ENCODE measurements at places on chromosomes 13 and 19. TPM values are rescaled to one million over a fixed set of nuclear protein-coding genes. Genes with fewer than 3 reads are reported as not detected.

DNA sequence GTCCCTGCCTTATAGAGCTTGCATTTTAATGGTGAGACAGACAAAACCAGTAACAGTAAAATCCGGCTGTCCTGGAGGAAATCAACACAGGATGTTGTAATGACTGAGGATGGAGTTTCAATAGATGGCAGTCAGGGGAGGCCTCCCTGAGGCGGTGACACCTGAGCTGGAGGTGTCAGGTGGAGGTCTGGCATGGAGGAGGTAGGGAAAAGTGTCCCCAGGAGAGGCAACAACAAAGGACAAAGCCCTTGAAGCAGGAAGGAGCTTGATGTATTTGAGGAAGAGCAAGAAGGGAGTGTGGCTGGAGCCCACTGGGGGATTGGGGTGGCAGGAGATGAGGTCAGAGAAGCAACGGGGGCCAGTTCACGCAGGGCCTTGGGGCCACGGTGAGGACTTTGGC, 7.8 kb downstream of the GRIN2D start:
- no peak for DNase-seq

- no peak for DNase-seq
Observed at GRCh38 chr13:65697843-65698242, 1532.3 kb downstream of the PCDH9 start.

- no peak for DNase-seq
Observed at GRCh38 chr19:1533510-1534150, 9.8 kb downstream of the PLK5 start.

DNA sequence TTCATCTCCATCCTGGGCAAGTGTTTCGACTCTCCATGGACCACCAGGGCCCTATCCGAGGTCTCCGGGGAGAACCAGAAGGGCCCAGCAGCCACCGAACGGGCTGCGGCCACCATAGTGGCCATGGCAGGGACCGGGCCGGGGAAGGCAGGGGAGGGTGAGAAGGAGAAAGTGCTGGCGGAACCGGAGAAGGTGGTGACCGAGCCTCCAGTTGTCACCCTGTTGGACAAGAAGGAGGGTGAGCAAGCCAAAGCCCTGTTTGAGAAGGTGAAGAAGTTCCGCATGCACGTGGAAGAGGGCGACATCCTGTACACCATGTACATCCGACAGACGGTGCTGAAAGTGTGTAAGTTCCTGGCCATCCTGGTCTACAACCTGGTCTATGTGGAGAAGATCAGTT, 4.7 kb upstream of the MAP2K7 start:
- DNase-seq: no peak

DNA sequence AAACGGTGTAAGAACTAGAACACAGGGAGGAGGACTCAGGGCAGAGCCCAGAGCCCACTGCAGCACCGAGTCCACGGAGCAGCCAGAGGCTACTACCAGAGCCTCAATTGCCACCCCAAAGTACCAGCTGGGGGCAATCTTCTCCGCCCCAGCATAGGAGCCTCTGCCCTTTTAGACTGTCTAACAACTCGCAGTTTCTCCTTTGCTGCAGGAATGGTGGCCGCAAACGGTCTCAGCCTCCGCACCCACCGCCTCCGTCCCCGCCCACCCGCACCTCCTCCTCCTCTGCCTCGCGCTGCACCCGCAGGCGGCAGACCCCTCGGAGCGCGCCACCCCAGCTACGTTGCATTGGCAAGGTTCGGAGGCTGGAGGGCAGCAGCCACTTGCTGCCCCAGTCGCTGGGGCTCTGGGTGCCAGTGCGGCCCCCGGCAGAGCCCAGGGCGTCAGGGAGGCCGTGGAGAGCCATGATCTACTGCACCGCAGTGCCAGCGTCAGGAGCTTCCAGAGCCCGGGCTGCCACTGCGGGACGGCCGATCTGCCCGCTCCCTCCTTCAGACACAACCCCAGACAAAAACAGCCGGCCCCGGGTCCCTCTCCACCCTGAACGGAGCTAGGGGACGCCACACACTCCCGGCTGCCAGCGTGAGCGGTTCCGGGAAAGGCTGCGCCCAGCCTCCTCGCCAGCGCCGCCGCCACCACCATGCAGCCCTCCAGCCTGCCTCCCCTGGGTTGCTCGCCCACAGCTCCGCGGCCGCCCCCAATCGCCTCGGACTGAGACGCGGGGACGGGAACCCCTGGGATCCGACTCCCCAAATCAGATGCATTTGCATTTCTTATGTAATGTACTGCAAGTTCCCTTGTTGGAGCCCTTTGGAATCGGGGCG, 1.8 kb downstream of the FGF14 start:
- peak; percentile 7 for DNase-seq

DNA sequence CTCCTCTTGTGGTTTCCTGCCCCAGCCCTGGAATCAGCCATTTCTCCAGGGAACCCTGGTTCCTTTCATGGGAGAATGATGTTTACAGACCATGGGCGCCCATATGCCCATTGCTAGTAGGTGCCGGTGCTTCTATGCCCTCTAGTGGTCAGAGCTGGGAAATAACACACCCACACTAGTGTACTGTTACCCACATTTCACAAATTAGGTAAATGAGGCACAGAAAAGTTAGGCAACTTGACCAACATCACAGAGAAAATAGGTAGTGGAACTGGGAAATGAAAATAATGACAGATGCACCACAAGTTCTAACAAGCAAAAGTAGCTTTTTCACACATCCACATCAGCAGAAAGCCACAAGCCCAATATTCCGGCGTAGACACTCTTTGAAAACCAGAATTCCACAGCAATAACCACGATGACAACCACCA, 1.3 kb upstream of the CEACAM3 start:
- peak; percentile 62 for DNase-seq

- no peak for DNase-seq
Observed at GRCh38 chr19:1567116-1567847, 843 bp downstream of the MEX3D start.

DNA sequence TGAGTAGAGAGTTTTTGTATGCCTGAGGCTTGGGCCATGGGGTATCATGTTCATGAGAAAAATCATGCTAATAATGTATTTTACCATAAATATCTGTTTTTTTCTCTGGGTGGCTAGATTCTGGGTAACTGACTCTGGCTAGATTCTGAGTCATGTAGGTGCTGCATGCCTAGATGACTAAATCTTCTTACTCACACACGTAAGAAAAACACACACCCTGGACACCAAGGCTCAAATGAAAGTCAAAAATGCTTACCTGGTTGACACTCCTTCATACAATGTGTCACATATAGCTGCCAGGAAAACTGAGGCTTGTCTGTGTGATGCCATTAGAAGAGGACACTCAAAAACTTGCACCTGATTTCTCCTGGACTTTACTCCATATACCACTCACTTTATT, 597.4 kb upstream of the SLITRK1 start:
- DNase-seq: no peak

DNA sequence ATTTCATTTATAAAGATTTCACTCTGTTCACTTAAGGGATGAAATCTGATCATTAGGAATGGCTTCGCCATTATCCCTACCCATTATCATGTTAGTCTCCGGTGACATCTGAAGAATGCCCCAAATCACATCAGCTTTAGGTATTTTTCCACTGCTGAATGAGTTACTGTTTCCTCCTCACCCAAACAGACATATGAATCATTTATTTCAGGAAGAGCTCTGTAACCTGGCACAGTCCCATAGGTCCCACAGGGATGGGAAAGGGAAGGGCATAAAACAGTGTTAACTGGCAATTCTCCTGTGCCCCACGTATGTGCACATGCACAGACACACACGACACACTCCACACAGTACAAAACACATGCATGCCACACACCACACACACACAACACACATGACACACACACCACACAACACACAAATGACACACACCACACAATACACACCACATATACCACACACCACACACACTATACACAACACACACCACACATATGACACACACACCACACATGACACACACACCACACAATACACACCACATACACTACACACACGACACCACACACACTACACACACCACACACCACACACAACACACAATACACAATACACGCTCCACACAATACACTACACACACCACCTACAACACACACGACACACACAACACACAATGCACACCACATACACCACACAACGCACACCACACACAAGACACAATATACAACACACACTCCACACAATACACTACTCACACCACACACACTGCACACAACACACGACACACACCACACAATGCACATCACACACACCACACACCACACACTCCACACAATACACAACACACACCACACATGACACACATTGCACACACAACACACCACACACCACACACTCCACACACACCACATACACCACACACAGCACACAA, 15.4 kb downstream of the TMEM255B start:
- DNase-seq: no peak

GRCh38 chr19:11481534-11482383, 913 bp upstream of the ELAVL3 start:
- DNase-seq: no peak

DNA sequence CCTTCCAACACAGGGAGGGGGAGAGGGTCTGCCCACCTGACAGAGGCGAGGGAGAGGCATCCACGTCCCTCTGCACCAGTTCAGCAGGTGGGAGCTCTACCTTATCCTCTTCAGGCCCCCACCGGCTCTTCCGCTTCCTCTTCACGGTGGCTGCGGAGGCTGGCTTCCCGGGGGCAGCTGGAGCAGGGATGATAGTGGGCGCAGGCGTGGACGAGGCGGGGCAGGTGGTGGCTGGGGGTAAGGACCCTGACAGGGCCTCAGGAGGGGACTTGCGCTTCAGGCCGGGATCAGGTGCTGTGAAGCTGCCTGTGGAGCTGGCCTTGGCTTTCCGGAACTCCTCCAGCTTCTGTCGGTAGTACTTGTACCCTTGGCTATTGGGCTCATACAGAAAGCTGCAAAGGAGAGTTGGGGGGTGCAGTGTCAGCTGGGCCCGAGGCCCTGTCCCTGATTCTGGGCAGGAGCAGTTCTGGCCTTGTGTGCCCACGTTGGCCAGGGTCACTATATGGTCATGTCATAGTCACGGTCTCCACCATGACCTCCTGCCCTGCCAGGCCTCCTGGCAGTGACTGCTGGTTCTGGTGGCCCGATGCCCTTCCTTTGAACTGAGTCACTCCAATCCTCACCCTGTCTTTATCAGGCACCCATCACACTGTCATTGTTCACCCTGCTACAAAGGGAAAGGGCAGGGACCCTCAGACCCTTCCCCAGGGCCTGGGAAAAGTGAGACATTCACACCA, 23.2 kb downstream of the SUGP1 start:
- no peak for DNase-seq

- no peak for DNase-seq
Observed at GRCh38 chr13:46012404-46012803, 40.1 kb downstream of the ZC3H13 start.

DNA sequence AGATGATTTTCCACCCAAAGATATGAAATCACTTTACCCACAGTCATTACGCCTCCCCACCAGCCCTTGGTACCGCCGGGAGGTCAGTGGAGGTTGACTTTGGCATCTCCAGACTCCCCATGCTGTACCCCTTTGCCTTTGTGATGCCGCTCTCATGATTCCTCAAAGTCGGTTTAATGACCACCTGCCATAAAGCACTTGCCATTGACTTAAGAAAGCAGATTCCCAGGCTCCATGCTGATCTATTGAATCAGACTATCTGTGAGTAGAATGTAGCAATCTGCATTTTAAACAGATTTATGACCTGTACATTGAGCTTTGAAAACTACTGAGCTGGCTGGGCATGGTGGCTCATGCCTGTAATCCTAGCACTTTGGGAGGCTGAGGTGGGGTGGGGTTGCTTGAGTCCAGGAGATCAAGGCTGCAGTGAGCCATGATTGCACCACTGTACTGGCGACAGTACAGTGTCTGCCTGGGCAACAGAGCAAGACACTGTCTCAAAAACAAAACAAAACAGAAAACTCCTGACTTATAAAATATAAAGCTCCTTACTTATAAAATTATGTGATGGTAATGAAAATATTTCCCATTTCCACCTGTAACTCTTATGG, 235.2 kb downstream of the KLF5 start:
- DNase-seq: peak; percentile 16

DNA sequence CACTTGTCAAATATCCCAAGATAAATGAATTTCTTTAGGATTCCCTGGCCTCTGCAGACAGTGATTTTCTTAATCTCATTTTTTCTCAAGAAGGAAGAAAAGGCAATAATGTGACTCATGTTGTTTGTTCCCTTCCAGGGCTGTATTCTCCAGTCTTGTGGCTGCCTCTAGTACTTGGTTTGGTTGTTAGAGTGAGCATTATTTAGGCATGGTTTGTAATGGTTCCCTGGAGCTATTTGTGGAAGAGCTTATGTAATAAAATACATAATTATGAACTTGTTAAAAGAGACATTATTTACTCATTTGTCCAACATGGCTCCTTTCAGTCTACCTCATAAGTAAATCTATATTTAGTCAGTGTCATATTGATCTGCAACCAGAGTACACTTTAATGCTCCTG, 270.4 kb downstream of the DCT start:
- no peak for DNase-seq

Gene EBI3
- 2.6 TPM for total RNA-seq

Gene LENG9
- 17.1 TPM for total RNA-seq

Gene ZNF773
- total RNA-seq: 2.6 TPM

Gene ZNF570
- total RNA-seq: 3.2 TPM

Gene ZNF829
- total RNA-seq: 1.3 TPM

Gene TGFBR3L
- not detected for total RNA-seq

Gene FGF22
- total RNA-seq: not detected

Gene CEBPA
- total RNA-seq: 70.6 TPM

Gene SMIM17
- 0.27 TPM for total RNA-seq

Gene SIGLEC8
- 0.49 TPM for total RNA-seq
